ENCODE measurements at places on chromosomes 16 and 17. TPM values are rescaled to one million over a fixed set of nuclear protein-coding genes. Genes with fewer than 3 reads are reported as not detected.

DNA sequence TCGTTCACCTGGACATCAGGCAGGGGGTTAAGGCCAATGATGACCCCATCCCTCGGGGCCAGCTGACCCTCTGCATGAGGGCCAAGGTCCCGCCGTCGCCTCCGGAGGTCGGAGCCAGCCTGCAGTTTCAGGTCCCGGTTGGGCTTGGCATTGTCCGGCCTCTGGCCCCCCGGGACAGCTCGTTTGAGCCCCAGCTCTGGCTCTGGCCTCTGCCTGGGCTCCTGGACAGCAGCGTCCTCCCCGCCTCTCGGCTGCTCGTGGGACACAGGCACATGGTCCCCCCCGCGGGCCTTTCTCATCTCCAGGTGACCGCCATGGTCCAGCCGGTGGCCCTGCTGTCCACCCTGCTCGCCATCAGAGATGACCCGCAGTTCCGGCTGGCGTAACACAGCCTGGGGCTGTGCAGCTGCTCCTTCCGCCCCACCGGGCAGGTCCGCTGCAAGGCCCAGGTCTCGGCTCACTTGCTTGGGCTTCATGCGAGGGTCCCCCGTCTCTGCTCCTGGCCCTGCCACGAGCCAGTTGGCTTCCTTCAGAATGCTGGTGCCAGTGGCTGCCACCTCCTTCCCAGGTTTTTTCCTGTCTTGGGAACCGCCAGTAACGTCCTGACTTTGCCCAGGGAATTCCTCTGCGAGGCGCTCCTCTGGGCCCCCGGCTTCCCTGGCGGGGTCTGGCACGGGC, 6.7 kb downstream of the NDUFAF8 start:
- no peak for DNase-seq

- no peak for DNase-seq
Observed at GRCh38 chr17:11273596-11273995, 32.6 kb downstream of the SHISA6 start.

GRCh38 chr16:71846431-71846830, 655 bp downstream of the ATXN1L start:
- peak; percentile 66 for DNase-seq

DNA sequence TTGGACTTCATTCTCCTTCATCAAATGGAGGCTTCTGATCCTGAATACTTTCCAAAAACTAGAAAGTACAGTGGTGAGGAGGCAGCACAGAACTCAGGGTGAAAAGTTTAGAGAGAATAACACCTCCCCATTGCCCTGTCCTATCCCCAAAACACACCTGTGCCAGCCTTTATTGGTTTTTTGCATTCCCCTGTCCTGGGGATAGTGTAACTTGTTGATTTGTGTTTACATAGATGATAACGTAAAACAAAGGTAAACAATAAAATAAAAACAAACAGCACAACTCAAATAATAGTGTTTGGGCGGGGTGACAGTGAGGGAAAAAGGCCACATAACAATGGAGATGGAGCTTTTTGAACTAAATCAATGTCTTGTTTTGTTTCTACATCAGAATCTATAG, 1917.7 kb downstream of the TP53TG3F start:
- DNase-seq: no peak

- no peak for DNase-seq
Observed at GRCh38 chr16:31487071-31487719, 4.3 kb downstream of the SLC5A2 start.

GRCh38 chr17:2909846-2910234, 113.6 kb downstream of the RAP1GAP2 start:
- DNase-seq: no peak

The BRICD5 gene
- total RNA-seq: 4.6 TPM

The HS3ST6 gene
- not detected for total RNA-seq

DNA sequence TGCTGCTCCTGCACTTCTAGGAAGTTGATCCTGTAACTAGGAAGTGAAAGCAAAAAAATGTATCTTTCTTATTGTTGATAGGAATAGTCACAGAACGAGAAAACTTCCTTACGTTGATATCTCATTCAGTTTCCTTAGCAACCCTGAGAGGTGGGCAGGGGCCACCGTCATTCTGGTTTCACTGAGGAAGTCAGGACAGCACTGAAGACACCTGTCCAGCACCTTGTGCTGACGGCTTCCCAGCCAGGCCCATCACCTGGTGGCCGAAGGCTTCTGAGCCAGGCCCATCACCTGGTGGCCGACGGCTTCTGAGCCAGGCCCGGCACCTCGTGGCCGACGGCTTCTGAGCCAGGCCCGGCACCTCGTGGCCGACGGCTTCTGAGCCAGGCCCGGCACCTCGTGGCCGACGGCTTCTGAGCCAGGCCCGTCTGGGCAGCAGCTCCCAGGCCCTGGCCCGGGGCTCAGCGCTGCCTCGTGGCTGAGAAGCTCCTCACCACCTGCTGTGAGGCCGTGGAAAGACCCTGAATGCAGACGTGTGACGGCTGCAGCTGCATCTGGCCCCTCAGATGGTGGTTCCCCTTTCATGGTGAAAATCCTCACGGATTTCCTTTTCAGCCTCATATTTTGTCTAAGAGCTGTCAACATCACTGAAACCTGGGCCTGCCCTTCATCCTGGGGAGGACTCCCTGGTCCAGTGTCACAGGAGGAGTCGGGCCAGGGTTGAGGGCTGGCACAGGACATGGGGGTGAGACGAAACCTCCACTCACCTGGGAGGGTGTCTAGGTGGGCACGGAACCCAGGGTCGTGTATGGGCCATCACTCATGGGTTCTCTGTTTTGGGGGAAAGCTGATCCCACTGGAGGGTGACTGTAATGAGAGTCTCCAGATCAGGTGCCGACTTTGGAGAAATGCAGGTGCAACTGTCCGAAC, 33.0 kb upstream of the ZNF750 start:
- DNase-seq: peak; percentile 59

The JUP gene
- 30.3 TPM for total RNA-seq

DNA sequence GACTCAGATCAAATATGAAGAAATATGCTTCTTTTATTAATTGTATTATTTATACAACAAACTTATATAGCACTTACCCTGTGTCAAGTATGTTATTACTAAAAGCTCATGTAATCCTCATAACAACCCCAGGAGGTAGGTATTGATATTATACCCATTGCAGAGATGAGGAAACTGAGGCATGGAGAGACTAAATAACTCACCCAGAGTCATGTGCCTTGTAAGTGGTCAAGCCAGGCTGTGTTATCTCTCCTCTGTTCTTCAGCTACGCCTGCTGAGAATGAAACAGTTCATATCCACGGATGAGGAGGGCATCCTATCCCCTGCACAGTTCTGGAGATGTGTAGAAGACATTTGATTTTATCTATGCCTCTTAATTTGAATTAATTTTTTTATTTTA, 78.1 kb downstream of the RBBP6 start:
- no peak for DNase-seq

DNA sequence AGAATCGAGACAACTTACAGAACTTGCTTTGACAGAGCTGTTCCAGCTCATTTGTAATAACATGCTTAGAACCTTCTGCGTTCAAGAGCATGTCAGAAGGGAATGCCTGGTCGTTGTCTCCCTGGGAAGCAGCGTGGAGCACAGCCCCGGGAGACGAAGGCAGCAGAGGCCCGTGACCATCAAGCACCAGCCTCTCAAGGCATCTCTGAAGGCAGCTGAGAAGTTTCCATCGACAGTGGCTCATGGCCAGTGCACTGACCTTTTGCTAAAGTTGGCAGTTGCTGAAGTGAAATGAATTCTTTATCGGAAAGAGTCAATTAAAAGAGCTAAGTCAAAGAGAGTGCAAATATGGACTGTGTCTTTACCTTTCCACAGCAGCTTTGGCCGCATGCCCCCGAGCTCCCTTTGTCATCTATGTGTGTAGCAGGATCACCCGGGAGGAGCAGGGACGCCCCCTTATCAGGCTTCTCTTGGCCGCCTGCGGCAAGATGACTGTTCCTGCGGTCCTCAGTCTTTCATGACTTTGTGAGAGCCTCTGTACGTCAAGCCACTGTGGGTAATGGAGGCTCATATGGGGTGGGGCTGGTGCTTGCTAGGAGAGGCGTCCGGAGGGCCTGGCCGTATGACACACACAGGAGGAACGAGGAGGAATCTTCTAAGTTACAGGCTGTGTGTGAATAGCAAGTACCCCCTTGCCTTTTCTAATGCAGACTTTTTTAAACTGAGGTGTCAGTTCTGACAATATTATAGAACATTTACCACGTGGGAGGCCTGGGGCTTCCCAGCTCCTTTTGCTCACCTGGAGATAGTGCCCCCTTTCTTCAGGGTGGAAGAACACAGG, 54.2 kb downstream of the LDHD start:
- peak; percentile 87 for DNase-seq

- DNase-seq: no peak
Observed at GRCh38 chr17:61828694-61829093, 34.6 kb downstream of the BRIP1 start.

DNA sequence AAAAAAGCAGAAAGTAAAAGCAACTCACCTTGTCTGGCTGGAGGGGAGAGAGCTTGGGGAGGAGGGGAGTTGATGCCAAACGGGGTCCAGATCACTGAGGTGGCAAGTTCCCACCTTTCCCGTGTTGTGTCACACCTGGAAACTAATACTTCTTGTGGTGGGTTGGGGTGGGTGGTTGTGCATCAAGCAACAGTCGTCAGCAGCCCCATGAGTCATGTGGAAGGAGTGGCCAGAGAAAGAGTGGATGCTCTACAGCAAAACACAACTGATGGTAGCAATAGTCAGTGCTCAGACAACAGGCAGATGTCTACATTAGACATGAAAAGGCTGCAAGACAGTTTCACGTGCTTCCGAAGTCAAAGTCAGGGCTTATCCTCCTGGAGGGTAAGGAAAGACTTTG, 35.4 kb downstream of the ARSG start:
- no peak for DNase-seq

DNA sequence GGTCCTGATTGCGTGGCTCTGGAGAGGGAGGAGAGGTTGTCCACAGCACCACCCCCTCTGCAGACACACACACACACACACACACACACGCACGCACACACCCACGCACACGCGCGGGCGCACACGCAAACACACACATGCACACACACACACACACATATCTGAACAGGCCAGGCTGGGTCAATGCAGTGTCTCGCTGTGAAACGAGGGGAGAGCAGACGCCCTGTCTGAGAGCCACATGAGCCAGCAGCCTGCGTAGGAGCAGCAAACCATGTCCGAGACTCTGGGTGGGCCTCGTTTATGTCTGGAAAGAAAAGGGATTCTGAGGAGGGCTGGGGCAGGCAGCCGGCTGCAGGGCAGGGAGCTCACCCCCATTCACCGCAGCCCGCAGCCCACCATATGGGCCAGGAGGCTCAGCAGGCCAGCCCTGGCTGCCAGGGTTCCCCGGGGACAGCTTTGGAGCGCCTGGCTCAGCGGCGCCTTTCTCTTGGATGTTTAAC, 93.3 kb upstream of the TNRC6C start:
- no peak for DNase-seq

- DNase-seq: no peak
Observed at GRCh38 chr16:17563323-17564091, 92.7 kb upstream of the XYLT1 start.

DNA sequence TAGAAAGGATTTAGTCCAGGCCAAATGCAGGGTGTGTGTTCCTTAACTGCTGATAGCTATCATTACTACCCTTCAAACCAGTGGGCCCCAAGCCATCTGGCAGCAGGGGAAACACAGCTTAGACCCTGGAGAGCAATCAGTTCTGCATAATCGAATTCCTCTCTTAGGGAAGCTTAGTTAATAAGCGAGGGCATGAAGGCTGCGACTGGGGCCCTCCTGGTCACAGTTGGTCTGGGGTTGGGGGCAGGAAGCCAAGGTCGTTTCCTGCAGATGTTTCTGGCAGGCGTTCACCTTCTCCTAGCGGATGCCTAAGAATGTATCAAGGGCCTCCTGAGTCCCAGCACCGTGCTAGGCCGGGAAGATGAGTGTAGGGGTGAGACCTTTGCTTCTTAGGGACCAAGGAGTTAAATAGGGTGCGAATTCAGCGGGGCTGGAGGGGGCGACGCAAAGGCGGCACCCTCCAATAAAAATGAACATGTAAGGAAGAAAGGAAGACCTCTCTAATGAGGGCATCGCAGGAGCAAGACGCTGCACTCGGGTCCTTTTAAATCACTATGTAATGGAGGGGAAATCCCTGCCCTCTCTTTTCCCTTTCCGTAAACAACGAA, 16.5 kb upstream of the EEF2K start:
- peak; percentile 86 for DNase-seq

The NOD2 gene
- 3.0 TPM for total RNA-seq

The ZG16 gene
- total RNA-seq: not detected

DNA sequence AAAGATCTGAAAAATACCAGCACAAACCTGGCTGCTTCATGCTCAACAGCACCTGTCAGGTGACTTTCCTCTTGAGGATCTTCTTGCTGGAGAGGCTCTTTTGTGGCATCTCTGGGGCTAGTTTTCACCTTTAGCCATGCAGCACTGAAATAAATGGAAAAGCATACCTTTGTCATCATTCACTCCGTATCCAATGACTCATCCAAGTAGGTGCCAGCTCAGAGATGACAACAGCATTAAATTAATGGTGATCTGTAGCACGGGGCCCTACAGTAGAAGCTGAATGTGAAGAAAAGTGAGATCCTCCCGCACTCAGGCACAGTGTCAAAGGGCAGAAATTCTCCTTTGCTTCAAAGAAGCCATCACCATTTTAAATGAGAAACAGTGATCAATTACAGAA, 32.2 kb downstream of the KIAA0753 start:
- DNase-seq: no peak

DNA sequence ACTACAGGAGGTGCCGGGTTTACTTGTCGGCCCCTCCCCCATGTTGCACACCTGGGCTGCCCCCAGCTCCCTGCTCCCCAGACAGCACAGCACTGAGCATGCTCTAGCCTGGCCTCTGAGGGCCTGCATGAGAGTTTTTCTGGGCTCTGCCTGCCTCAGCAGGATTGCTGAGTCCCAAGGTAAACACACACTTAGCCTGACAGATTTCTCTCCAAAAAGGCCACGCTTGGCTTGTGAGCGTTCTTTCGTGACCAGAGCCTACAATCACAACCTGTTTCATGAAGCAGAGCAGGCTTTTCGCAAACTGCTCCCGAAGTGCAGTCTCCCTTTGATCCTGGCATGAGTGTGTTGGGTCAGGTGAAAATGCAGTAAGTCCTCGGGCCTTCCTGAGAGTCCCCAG, 9.8 kb upstream of the CD300E start:
- no peak for DNase-seq

- DNase-seq: no peak
Observed at GRCh38 chr16:29182501-29182900, 197.6 kb downstream of the LAT start.

- no peak for DNase-seq
Observed at GRCh38 chr17:76472258-76472645, 4.8 kb downstream of the AANAT start.

DNA sequence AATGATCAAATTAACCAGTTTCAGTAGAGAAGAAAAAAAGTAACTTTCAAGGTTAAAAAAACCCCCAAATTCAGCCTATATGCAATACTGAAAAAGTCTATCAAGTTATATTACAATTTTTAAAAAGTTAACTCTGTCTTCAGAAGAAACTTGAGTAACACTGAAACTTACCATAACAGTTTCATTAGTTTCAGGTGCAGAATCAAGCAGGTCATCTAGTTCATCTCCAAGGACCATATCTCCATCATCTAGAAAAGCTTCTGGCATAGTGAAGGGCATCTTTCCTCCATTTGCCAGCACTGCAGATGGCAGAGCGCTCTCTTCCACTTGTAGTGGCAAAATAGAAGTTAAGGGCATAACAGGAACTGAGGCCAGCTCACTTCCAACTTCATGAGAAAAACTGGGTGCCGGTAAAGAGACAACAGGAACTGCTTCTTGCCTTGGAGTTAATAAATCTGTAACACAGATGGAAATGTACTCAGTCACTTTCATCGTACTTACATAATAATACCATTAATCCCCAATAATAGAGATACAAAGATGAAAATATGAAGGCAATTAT, 22.9 kb downstream of the ZC3H7A start:
- DNase-seq: no peak

- no peak for DNase-seq
Observed at GRCh38 chr17:61487989-61488595, 35.9 kb downstream of the TBX4 start.

The KRT40 gene
- not detected for total RNA-seq

All from sigmoid colon (tissue), 7 donors.